ENCODE measurements at places on chromosomes 4 and X. TPM values are rescaled to one million over a fixed set of nuclear protein-coding genes. Genes with fewer than 3 reads are reported as not detected.

GRCh38 chr4:83677656-83678055 is 141.7 kb downstream of the GPAT3 start:
- no peak for DNase-seq

DNA sequence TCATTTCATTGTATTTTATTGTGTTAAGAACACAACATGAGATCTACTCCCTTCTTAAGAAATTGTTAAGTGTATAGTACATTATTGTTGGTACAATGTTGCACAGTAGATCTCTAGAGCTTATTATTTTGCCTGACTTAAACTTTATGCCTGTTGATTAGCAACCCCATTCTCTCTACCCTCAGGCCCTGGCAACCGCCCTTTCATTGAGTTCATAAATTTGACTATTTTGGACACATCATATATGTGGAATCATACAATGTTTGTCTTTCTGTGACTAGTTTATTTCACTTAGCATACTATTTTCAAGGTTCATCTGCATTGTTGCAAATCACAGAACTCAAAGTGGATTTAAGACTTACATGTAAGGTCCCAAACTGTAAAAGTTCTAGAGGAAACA is 222.1 kb downstream of the IL15 start:
- no peak for DNase-seq

DNA sequence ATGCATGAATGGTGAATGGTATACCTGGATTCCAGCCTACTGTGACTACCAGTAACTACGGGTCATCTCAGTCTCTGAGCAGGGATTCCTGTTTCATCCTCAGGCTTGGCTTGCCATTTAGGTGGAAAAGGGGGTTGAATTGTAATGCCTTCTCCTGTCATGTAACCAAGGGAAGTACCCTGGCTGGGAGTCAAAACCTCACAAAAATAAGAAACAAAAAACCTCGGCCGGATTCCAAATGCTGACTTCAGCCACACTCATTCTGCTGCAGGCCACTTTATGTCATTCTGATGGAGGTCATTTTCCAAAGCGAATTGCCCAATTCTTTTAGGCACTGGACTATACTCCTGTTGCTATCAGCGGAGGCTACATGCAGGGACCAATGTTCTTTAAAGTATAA is 324.7 kb downstream of the LDB2 start:
- DNase-seq = peak; percentile 52

The PRR27 gene
- total RNA-seq = not detected

The UGT2B17 gene
- total RNA-seq = not detected

GRCh38 chr4:41545238-41545637 is 7.3 kb downstream of the LIMCH1 start:
- DNase-seq = no peak

The TMEM271 gene
- not detected for total RNA-seq

The TRPC5OS gene
- not detected for total RNA-seq

GRCh38 chr4:87007528-87008446 is 73.0 kb downstream of the AFF1 start:
- DNase-seq = peak; percentile 66

- DNase-seq = no peak
These were observed 412.6 kb downstream of the IQCM start for GRCh38 chr4:149403081-149403480.

DNA sequence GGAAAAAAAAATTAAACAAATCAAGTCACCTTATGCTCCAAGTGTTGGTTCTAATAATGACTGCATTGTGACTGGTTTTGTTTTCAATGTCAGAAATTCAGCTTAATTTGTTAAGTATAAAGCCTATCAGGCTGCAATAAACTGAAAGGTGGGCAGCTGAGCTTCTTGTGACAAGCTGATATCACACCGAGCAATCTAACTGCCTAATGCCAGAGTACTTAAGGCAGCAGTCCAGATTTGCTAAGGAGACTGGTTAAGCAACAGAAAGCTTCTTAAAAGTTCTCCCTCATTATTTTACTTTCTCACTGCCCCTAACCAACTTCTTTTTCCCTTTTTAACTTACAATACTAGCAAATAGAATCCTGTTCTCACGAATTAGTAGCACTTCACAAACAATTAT is 201.0 kb downstream of the MAB21L2 start:
- no peak for DNase-seq

DNA sequence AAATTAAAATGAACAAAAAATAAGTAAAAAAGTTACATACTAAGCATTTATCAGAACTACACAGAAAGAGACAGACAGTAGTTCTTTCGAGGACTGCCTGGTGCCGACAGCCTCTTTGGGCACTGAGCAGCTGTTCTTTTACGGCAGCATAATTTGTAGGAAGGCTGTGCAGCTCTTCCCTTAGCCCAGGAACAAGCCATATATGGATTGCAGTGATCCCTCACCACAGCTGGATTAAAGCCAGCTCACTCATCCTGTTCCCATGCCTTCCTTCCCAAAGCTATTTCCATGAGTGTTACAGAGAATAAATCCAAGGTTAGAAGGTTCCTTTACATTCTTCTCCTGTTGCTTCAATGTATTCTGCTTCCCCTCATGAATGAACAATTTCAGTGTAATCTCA is 71.7 kb downstream of the DDX60L start:
- peak; percentile 96 for DNase-seq

DNA sequence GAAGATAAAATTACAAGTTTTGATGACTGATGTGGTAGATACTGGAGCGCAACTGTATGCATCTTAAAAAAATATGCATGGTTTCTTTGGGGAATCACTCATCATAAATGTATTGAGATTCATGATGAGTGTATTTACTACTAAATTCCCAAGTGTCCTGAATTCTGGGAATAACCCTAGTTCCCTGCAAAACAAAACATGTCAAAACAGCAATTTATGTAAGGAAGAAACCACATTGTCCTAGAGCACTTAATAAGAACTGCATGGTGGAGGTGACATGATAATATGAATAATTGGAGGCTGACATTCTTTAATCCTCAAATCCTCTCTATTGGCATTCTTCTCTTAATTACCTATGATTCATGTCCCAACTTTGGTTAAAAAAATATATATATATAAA is 1804.7 kb downstream of the STIM2 start:
- no peak for DNase-seq

DNA sequence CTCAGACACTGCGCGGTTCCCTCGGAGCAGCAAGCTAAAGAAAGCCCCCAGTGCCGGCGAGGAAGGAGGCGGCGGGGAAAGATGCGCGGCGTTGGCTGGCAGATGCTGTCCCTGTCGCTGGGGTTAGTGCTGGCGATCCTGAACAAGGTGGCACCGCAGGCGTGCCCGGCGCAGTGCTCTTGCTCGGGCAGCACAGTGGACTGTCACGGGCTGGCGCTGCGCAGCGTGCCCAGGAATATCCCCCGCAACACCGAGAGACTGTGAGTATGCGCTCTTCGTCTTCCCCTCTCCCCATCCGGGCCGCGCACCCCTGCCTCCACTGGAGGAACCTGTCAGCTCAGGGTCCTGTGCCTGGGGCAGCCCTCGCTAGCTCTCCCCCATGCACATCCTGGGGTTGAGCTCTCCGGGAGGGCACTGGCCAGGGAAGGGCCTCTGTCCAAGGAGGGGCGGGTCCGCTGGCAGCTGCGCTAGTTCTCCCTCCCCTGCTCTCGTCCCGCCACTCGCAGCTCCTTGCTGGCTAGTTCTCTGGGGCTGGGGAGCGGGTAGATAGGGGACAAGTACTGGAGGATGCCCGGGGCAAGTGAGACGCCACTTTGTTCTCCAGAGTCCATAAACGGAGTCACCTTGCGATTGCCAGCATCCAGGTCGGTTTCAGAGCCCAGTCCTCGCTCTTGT is 2.2 kb downstream of the SLIT2 start:
- peak; percentile 7 for DNase-seq

- DNase-seq = peak; percentile 36
These were observed 622.1 kb downstream of the SPRY1 start for GRCh38 chr4:124018383-124019317.

The XKRX gene
- total RNA-seq = under 0.01 TPM

Measured in dermis microvascular lymphatic vessel endothelial cell (primary cell).